CD8-positive, alpha-beta T cell (primary cell): ENCODE measurements at places on chromosomes 6 and 20.

DNA sequence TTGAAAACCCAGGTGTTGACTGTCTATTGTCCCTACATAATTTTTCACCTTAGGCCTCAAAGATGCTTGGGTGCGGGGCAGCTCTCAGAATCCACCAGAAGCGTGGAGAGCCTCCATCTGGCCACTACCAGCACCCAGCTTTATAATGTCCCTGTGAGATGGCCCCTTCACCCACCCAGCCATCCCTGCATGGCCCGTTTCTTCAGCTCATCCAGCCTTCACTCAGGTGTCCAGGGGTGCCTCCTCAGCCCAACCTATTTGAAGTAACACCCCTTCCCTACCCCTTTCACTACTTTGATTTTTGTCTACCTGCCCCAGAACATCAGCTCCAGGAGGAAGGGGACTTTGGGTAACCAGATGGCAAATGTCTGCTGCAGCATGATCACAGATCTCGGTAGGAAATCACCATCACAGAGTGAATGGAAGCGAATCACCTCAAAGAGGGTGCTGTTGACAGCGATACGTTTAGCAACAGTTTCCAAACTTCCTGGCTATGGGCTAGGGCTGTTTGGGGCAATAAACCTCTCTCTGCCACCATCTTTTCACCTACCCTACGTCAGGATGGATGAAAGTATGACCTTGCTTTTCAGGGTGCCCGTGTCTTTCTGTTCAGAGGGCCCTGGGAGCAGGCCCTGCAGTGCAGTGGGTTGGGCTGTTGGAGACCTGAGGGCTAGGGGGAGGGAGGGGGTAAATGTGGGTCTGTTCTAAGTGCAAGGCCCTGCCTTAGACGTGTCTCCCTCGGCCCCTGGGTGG, 1.2 kb upstream of the SLC17A9 start:
- DNase-seq = no peak

DNA sequence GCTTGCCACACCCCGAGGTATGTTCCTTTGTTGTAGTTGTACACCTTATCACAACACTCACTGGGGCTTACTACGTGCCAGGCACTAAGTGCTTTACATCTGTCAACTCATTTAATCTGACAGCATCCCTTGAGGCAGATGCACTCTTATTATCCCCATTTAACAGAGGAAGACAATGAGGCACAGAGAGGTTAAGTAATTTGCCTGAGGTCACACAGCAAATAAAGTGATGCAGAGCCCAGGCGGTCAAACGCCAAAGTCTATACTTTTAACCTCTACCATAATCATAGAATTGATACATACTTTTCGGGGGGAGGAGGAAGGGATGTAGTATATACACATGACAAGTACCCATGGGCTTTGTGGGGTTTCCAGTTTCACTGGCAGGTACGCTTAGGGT, 37.7 kb downstream of the MDFI start:
- no peak for DNase-seq

- DNase-seq = no peak
Measured at GRCh38 chr20:15240801-15241200, 903.4 kb upstream of the FLRT3 start.

DNA sequence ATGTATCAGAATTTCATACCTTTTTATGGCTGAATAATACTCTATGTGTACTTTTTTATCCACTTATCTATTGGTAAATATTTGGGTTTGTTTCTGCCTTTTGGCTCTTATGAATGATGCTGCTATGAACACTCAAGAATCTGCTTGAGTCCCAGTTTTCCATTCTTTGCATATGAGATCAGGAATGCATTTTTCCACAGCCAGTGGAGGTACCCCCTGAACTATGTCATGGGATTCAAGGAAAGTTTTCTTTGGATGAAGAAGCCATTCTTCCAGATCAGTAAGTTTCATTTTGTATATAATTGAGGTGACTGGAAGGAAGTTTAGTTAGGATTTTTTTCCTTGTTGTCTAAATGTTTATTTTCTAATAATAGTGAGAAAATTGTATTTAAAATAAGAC, 40.9 kb downstream of the NKX2-4 start:
- no peak for DNase-seq

DNA sequence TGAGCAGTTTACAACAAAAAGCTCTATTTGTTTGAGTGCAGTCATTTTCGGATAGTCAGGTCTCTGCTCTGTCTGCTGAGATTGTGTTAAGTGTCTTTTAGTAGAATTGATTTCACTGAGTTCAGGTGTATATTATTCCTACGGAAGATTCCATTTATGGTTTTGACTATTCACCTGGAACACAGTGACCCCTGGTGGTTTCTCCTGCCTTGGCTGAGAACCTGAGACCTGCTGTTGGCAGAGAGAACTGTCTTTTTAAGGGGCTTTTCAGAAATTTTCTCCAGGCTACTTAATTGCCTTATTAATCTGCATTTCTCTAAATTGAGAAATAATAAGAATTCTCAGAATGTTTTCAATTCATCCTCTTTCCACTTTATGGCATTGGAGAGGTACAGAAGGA, 508.0 kb downstream of the TBC1D32 start:
- no peak for DNase-seq

DNA sequence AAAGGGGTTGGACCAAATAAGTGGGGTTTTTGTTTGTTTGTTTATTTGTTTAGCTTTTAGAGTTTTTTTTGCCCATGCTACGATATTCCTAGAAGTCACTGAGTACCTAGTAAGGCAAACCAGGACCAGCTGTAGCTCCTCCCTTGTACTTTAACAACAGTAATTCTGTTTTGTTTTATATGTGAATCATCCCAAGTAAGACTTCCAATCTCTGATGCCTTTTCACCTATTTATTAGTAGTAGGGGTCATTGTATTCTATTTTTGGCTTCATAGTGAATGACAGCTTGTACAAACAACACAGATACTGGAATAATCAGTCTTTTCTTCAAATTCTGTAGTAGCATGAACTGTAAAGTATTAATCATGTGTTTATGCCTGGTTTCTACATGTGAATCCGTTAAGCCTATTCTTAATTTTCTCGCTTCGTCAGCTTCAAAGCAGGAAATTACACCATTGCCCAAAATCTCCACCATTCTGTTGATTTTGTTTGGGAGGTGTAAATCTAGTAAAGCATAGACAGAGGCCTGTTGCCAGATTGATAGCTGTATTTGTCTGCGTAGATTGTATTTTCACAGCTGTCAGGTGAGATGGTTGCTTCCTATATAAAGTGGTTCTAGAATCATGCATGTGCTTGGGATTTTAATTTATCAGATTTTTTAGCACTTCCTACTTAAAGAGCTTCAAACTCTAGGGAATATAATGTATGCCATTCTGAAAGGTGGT, 151.5 kb upstream of the FLRT3 start:
- DNase-seq = no peak

DNA sequence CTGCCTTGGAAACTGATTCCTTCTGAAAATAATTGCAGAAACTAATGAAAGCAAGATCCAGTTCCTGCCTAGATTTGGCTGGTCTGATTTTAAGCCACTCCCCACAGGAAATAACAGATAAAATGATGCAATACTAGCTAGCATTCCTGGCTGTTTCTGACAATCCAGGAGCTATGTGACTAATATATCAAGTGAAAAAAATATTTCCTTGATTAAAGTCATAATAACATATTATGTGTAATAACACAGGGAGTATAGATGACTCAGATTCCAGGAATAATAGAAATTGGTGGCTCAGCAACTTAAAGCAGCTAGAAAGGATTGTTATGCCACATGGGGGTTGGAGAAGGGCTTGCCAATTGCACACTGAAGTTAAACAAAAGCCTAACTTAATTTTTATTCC, 182.7 kb upstream of the SALL4 start:
- DNase-seq = no peak

GRCh38 chr6:154337406-154338005, 19.1 kb downstream of the IPCEF1 start:
- no peak for DNase-seq

- no peak for DNase-seq
Measured at GRCh38 chr6:11999246-11999645, 12.9 kb upstream of the HIVEP1 start.

DNA sequence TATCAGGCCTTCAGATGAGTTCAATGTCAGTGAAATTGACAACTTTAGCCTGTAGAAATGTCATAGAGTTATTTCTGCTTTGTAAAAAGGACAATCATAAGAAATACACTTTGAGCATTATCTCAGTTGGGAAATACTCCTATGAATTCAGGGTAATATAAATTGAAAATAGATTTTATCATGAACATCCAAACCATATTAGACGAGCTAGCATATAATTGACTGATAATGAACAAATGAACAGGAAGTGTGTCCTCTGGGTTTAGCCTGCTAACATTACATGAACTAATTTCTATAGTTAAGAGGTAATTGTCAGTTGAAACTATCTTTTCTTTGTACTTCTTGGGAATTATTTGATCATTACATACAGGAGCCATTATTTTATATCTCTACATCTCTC, 469.0 kb upstream of the RNF217 start:
- DNase-seq = no peak

DNA sequence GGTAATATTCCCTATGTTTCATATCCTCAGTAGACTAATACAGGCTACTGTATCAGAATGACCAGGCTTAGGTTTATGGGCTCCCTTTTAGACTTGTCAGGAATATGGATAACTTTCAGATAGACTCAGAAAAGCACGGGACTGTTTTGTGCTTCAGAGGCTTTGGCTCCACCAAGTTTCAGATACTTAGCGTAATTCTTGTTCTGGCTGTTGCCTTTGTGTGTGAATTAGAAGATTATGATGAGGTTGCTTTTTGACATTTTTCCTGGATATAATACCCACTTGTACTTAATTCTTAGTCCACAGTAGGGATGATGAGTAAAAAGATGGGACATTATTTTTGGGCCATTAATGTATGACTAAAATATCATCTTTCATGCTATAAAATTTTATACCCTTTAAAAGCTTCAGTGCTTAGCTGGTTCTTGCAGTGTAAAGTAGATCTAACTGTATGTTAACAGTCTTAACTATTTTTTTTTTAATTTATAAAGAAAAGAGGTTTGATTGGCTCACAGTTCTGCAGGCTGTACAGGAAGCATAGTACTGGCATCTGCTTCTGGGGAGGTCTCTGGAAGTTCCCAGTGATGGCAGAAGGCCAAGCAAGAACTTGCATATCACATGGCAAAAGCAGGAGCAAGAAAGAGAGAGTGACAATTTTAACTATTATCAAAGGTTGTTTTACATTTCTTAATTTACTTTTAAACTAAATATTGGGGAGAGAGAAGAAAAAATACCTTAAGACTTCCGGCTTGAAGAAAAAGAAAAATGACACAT, 120.7 kb downstream of the ZFAND3 start:
- DNase-seq = no peak

DNA sequence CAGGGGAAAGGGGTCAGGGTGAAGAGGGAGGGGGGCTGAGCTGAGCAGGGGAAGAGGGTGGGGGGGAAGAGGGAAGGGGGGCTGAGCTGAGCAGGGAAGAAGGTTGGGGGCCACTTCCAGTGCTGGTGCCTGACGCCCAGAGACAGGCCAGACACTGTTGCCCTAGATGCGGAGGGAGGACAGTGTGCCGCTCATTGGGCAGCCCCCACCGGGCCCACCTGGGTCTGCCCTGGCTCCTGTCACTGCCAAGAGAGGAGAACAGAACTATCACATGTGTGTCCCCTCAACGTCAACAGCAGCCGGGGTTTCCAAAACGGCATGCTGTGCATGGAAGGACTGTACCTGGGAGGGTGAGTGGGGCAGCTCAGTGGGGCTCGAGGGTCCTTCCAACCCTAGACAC, 342.1 kb downstream of the CDH4 start:
- DNase-seq = no peak

DNA sequence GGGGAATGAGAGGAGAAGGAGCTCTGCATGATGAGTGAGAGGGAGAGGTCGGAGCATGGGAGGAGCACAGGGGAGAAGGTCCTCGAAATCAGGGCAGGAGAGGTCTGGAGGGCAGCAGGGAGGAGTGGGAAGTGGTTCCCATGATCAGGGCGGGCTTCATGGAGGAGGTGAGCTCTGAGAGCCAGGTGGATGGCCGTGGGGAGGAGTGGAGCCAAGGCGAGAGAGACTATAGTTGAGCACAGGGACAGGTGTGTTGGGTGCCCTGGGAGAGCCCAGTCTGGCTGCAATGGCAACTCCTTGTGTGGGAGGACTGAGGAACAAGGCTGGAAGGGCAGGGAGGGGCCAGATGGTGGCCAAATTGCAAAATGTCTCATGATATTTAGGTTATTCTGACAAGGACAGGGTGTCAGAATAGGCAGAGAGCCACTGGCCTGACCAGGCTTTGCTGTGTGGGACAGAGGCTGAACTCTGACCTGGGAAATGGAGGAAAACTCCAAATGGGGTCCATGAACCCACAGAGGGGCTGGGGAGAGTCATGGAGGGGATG, 21.4 kb downstream of the TTBK1 start:
- no peak for DNase-seq

- DNase-seq = no peak
Measured at GRCh38 chr20:48102931-48103660, 317.8 kb upstream of the SULF2 start.

GRCh38 chr20:38091441-38092216, 58.1 kb downstream of the RPRD1B start:
- no peak for DNase-seq

GRCh38 chr6:166903027-166903426, 53.3 kb downstream of the RNASET2 start:
- no peak for DNase-seq

DNA sequence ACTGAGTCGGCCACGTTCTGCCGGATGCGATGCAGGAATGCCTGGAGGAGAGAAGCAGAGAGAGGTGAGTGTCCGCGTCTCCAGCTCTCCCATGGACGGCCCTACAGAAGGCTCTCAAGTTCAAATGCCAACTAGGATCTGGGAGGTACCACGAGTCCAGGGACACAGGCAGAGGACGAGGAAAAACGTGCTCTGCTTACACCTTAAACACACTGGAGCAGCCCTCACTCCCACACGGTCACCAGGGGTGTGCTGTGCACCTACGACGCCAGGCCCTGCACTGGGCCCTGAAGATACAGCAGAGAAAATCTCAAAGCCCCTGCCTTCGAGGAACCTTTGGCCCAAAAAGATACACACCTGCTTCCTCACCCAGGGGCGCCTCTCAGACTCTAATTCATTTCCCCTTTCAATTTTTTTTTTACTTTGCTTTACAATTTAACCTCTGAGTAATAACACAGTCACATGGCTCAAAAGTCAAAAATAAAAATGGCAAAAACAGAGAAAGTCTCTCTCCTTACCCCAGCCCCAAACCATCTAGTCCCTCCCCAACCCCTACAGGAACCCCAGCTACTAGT, 79.9 kb downstream of the PREX1 start:
- DNase-seq = no peak

DNA sequence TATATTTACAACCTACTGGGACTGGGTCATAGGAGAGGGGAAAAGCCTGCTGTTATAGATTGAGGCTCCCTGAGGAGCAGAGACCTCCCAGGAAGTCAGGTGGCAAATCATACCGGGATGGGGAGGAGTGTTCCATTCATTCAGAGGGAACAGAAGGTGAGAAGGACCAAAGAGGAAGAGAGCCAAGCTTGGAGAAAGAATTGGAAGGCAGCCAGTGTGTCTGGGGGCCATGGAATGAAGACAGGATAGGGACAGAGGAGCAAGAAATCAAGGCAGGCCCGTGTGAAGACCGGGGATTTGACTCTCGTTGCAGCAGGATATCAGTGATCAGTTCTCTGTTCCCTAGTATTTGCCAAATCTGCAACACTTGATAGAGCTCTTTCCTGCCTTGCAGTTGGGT, 5.7 kb upstream of the ZNF217 start:
- DNase-seq = no peak
